Mucosa of gallbladder (tissue), 1 donor: ENCODE measurements at places on chromosomes 16 and 17. TPM values are rescaled to one million over a fixed set of nuclear protein-coding genes. Genes with fewer than 3 reads are reported as not detected.

The DOK4 gene
- 123 TPM for total RNA-seq

The PYY gene
- total RNA-seq = not detected

The HAS3 gene
- 1.2 TPM for total RNA-seq

The CRISPLD2 gene
- total RNA-seq = 117 TPM

The PDIA2 gene
- 1.3 TPM for total RNA-seq

The CDK3 gene
- total RNA-seq = 11.9 TPM

The CA10 gene
- total RNA-seq = 0.17 TPM

The GP1BA gene
- not detected for total RNA-seq

The JPH3 gene
- 0.32 TPM for total RNA-seq

The HCRT gene
- not detected for total RNA-seq

The CRYM gene
- total RNA-seq = 15.6 TPM

The TMEM114 gene
- not detected for total RNA-seq

The TMIGD1 gene
- total RNA-seq = not detected

The SCARF1 gene
- total RNA-seq = 13.2 TPM

The AANAT gene
- not detected for total RNA-seq

The ABCC12 gene
- 0.69 TPM for total RNA-seq

The TPSD1 gene
- 0.69 TPM for total RNA-seq

The SPNS2 gene
- 158 TPM for total RNA-seq
